ENCODE measurements at places on chromosomes 4 and X.

DNA sequence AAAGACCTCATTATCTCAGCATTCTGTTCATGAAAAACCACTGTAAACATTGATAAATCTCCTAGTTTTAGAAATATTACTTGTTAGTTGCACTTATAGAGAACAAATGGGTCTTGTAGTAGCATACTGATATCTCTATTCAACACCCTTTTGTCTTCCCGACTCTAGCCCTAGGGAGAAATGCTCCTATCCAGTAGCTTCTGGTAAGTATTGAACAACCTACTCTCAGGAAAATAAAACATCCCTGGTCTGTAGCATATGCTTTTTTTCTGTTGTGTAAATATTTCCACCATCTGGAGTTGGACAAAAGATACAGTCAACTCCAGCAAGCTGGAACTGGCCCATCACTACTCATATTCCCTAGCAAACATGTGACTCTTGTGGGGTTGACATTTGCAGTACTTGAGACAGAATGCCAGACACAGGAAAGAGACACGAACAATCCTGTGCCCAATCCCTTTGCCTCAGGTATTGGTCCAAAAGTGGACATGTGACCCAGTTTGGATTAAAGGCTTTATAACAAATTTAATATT, 188.2 kb downstream of the GC start:
- DNase-seq: no peak

DNA sequence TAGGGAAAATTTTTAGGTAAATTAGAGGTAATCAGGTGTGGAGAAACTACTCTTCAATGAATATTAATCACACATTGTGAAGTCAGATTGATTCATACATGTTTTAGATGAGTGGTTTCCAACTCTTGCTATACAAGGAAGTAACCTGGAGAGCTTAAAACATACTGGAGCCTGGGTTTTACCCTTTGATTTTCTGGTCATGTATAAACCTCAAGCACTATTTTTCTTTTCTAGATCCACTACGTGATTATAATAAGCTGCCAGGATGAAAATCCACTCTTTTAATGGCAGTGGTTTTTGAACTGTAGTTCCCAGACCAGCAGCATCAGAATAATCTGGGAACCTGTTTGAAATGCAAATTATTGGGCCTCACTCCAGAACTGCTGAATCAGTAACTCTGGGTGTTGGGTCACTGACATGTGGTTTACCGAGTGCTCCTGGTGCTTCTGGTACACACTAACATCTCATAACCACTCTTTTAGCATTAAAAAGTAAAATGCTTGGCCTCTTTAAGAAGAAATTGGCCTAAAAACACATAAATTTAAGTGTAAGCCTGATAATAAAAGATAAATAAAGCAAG, 63.4 kb downstream of the DCAF12L1 start:
- DNase-seq: no peak

DNA sequence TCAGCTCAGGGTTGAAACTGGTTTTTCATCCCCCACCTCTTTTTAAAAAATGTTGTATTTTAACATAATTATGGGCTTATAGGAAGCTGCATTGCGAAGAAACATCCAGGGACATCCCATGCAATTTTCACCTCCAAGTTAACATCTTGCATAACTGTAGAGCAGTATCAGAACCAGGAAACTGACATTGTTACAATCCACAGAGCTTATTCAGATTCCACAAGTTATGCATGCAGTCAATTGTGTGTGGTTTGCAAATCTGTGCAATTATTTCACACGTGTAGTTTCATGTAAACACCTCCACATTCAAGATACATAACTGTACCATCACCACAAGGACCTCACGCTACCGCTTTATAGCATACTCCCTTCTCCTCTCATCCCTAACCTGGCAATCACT, 97.5 kb upstream of the GATB start:
- no peak for DNase-seq

- DNase-seq: no peak
These were observed 70.0 kb downstream of the DCHS2 start for GRCh38 chr4:154421618-154422017.

DNA sequence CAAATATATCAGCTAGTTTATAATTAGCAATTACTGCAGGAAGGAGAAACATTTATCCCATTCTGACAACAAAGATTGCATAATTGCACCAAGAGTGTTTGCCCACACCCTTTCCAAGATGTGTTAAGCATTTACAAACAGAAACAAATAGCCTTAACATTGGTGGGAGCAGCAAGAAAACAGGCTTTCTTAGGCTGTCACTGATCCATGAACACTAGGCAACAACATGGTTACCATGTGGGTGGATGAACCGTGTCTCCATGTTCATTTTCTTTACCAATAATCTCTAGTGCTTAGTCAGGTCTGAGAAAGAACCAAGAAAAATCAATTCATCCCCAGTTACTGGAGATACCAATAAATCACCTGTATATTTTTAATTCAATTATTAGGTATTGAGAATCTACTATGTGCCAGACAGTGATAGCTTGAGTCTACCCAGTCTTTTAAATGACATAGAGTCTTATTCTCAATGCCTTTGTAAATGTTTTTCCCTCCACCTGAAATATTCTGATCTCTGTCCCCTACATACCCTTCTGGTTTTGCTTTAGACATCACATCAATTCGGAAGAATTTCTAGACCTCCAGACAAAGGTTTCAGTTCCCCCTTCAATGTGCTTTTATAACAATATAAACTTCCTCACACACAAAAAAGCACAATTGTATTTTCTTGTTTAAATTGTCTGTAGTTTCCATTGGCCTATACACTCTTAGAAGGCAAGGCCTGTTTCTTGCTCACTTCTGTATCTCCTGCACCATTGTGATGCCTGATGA, 286.6 kb downstream of the PPP1R2C start:
- no peak for DNase-seq

GRCh38 chr4:145734576-145735346, 54.8 kb downstream of the C4orf51 start:
- no peak for DNase-seq
